ENCODE measurements at places on chromosomes 13 and 19.

- no peak overlapping the region for H3K4me3 ChIP-seq
- no peaks in the 10 kb centered on the region for H3K36me3 ChIP-seq
- DNase-seq = no peak
- H3K4me1 ChIP-seq = no peaks in the 10 kb centered on the region
These were observed 15.3 kb upstream of the ATP12A start for GRCh38 chr13:24664726-24665409.

GRCh38 chr13:106772006-106772601 lies 204.2 kb upstream of the ARGLU1 start:
- H3K36me3 ChIP-seq = no peaks in the 10 kb centered on the region
- no peak overlapping the region for H3K4me3 ChIP-seq
- H3K27me3 ChIP-seq = no peaks in the 10 kb centered on the region
- no peak for DNase-seq

DNA sequence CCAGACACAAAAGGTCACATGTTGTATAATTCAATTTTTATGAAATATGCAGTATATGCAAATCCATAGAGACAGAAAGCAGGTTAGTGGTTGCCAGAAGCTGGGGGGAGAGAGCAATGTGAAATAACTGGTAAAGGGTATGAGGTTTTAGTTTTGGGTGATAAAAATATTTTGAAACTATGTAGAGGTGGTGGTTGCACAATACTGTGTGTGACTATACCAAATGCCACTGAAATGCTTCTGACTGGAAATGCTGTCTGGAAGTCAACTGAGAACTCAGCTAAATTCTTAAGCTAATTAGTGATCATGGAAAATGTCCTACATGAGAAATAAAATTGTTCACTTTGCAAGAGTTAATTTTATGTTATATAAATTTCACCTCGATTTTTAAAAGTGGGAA lies 65.3 kb upstream of the RXFP2 start:
- no peak for DNase-seq
- no peak overlapping the region for H3K4me3 ChIP-seq
- peaks cover 3% of the 10 kb centered on the region for H3K27me3 ChIP-seq
- H3K4me1 ChIP-seq = no peaks in the 10 kb centered on the region
- H3K27ac ChIP-seq = no peak overlapping the region

- no peak overlapping the region for H3K27ac ChIP-seq
- H3K27me3 ChIP-seq = no peaks in the 10 kb centered on the region
These were observed 27.7 kb downstream of the TUBA3C start for GRCh38 chr13:19153782-19154450.

GRCh38 chr13:99862244-99862643 lies 109.3 kb downstream of the ZIC5 start:
- peaks cover 16% of the 10 kb centered on the region for H3K36me3 ChIP-seq
- H3K27me3 ChIP-seq = no peaks in the 10 kb centered on the region
- no peak overlapping the region for H3K4me3 ChIP-seq
- H3K4me1 ChIP-seq = peaks cover 9% of the 10 kb centered on the region

All from stimulated activated naive B cell treated with anti-CD40 and anti-IgM and Interleukin-4, amounts not matched to agents 10 μg/mL and 1 μg/mL and 100 μg/mL, for 72 hours (primary cell).